ENCODE measurements at places on chromosomes 4 and X. TPM values are rescaled to one million over a fixed set of nuclear protein-coding genes. Genes with fewer than 3 reads are reported as not detected.

DNA sequence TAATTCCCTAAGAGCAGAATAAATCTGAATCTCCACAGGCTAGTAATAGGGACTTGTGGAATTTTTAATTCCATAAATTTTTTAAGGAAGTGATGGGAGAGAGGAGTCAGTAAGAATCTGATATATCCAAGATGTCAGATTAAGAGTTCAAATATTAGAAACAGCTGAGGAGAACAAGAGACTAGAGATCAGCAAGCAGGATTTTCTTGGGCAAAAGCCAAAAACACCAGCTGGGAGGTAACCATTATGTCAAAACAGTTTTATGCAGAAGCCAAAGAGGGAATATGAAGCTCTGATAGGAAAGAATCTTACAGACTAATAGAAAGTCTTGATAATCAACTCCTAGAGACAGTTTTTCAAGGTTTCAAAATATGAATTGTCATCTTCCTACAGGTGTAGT is 72.2 kb upstream of the RBPJ start:
- DNase-seq = no peak

DNA sequence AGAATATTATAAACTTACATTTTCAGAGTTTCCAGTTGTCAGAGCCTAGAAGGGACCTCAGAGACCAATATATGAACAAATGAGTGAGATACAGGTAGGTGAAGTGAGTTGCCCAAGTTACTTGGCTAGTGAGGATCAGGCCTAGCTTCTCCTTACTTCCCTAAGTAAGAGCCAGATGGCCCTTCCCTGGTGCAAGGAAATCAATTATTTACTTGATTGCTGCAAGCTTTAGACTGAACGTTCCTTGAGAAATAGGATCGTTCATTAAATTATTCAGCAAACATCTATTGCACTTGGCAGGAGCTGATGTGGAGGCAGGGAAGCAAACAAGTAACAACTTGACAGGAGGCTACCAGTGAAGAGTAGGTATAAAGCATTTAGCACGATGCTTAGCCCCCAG is 117.8 kb downstream of the EFHC2 start:
- DNase-seq = no peak

GRCh38 chrX:109793191-109793590 is 60.1 kb upstream of the ACSL4 start:
- DNase-seq = no peak

DNA sequence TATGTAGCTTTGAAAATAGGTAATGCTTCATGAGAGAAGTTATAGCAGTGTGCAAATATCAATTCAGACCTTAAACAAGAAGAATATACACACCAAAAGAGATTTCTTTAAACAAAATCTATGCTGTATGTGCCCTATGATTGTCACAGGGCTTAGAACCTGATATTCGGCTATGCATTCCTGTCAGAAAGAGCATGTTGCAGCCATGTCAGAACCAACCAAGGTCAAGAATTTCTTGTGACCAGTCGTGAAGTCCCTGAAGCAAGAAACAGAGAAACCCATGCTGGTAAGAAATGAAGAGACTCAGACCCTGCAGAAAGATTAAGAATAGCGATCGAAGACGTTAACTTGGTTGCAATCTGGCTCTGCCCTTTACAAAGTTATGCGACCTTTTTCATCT is 210.3 kb upstream of the SPIN4 start:
- DNase-seq = no peak

GRCh38 chrX:133375615-133376340 is 39.5 kb downstream of the GPC4 start:
- DNase-seq = no peak

Gene CCNQ
- total RNA-seq = 26.8 TPM

Gene SOX3
- total RNA-seq = not detected

Gene GC
- total RNA-seq = 1.4 TPM

Gene GYG2
- not detected for total RNA-seq

Gene ODAPH
- not detected for total RNA-seq
